ENCODE measurements at places on chromosomes 3 and 15. TPM values are rescaled to one million over a fixed set of nuclear protein-coding genes. Genes with fewer than 3 reads are reported as not detected.
A peak's percentile ranks its signal among the peaks of the same experiment; 100 is the strongest.

Gene DNAH12
- total RNA-seq = not detected

Gene SLC2A2
- not detected for total RNA-seq

Gene PRR23E
- total RNA-seq = not detected

Gene SLC12A1
- total RNA-seq = 0.39 TPM

Gene MESP2
- 0.66 TPM for total RNA-seq

Gene FMN1
- 3.6 TPM for total RNA-seq

Gene DPPA2
- total RNA-seq = 15.0 TPM

Gene SLC26A6
- 57.8 TPM for total RNA-seq

Gene CHRM5
- total RNA-seq = not detected

Gene PRR23B
- total RNA-seq = not detected

DNA sequence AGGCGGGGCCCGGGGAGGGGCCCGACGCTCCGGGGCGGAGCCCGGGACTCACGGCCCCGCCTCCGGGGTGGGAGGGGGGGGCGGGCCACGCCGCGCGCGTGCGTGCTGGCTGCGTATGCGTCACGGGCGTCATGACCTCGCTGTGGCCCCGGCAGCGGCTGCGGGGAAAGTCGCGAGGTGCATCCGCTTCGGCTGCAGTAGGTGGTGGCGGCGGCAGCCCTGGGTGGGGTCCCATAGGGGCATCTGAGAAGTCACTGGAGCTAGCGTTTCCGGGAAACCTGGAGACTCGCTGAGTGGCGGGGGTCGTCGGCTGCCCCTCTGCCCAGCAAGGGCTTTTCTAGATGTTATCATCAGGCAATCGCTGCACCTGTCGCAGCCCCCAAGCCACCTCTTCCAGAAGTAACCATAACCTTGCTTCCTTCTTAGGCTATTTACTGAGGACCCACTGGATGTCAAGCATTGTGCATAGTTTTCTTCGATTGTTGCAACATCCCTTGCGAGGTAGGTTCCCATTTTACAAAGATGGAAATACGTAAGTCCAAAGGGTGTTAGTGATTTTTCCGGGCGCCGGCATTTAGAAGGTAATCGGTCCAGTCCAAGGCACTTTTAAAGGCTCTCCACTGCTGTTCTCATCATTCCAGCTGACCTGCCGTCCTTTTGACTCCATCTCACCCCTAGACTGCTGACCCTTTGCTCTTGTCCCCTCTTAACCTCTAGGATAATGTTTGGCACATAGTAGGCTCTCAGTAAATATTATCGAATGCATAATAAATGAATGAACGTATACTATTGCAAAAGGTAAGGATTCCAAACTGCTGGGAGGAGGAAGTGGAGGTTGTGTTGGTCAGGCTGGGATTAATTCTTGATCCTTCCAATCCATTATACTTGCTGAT is at the start of gene GDPGP1:
Gene GDPGP1, plus strand, starts transcription at position 114 of the 893 bp plus-strand sequence. CDS start 6,700 bp downstream, outside the sequence.
- DNase-seq = no peak

DNA sequence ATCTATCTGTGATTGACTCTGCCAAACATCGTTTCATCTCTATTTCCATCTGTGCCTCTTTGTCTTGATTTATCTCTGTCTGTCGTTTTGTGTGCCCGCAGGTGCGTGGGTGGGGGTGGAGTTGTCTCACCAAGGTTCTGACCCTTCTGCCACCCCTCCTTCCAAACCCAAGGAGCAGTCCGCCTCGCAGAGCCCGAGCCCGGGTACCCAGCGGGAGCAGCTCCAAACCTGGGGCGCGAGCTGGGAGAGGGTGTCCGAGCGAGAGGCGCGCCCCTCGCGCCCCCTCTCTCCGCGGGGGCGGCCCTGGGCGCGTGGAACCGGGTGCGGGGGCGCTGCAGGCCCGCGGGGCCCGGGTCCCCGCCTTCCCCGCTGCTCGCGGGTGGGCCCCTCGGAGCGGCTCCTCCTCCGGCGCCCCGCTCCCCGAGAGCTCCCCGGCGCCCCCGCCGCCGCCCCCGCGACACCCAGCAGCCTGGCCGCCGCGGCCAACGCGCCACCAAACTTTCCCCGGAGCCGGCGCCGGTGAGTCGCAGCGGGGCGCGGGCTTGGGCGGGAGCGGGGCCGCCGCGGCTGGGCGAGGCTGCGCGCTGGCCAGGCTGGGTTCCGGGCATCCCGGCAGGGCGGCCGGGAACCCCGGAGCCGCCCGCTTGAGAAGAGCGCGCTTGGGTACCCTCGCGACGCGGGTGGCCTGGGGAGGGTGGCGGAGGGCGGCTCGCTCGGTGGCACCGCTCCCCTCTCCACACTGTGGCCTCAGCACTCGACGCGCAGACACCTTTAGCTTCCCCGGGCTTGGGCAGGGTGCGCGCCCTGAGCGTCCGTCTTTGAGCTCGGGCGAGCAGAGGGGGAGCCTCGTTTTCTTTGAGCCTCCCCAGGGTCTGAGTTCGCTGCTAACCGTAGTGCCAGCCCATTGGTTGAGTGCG is at the start of gene HRH1:
Gene HRH1, plus strand, starts transcription at position 458 of the 917 bp plus-strand sequence. CDS start 104,545 bp downstream, outside the sequence.
- peak; percentile 29 for DNase-seq

GRCh38 chr3:172228036-172228415 is 188.6 kb downstream of the FNDC3B start:
- DNase-seq = no peak

DNA sequence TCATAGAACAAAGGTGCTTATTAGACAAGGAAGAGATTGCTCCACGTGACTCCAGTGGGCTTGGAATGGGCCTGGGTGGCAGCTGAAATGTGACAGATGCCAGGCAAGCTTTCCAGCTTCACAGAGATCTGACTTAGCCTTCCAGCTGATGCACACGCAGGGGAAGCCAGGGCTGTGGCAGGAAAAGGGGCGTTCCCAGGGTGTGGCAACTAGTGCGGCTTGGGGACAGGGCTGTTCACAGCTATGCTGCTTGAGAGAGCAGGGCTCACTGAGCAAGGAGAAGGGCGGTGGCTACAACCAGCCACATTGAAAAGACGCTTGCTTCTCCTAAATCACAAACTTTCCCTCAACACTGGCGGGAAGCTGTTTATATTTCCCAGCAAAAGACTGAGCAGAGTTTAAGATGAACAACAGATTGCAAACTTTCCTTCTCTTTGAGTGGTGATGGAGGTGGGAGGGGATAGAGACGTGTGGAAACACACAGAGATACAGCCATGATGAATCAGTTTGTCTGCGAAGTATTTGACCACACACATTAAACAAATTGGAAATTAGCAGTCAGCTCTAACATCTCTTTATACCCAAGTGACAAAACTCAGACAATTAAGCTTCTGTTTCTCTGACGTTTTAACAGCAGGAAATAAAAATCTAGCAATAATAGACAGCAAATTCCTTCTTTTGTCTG is 127.5 kb downstream of the BDH1 start:
- DNase-seq = no peak

- DNase-seq = no peak
These were observed 44.6 kb downstream of the ABHD2 start for GRCh38 chr15:89132611-89133507.
